ENCODE measurements at places on chromosomes 12 and 14. TPM values are rescaled to one million over a fixed set of nuclear protein-coding genes. Genes with fewer than 3 reads are reported as not detected.
A peak's percentile ranks its signal among the peaks of the same experiment; 100 is the strongest.

POTEM gene
- polyA plus RNA-seq = not detected

PTPRQ gene
- 1.1 TPM for polyA plus RNA-seq

POTEG gene
- not detected for polyA plus RNA-seq

PPFIA2 gene
- polyA plus RNA-seq = 1.4 TPM

FGF23 gene
- not detected for polyA plus RNA-seq

DNAAF2 gene
- 8.6 TPM for polyA plus RNA-seq

GPR162 gene
- polyA plus RNA-seq = 16.8 TPM

WNT5B gene
- 32.3 TPM for polyA plus RNA-seq

NUP107 gene
- polyA plus RNA-seq = 45.6 TPM

CAPRIN2 gene
- 37.8 TPM for polyA plus RNA-seq

TAS2R31 gene
- polyA plus RNA-seq = 1.1 TPM

RERGL gene
- 0.43 TPM for polyA plus RNA-seq

P3H3 gene
- polyA plus RNA-seq = 57.3 TPM

- DNase-seq = no peak
Measured at GRCh38 chr12:92718483-92718990, 15.7 kb downstream of the PLEKHG7 start.

- no peak for DNase-seq
Measured at GRCh38 chr12:113063396-113064350, 7.1 kb downstream of the DTX1 start.

DNA sequence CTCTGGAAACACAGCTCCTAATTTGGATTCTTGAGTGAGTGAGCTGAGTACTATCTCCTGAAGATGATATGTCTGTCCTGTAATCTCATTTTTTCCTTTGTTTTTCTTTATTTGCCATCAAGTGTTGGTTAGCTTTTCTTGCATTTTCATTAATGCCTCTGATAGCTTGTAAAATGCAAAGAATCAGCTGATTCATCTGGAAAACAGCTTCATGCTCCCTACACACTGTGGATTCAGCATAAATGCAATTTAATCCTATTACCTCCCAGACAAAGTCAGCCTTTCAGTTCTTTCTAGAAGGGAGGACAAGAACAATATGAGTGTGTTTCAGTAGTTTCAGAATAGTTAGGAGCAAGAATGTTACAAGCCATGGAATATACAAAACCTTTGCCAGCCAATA lies 79.4 kb downstream of the DACT1 start:
- no peak for DNase-seq

DNA sequence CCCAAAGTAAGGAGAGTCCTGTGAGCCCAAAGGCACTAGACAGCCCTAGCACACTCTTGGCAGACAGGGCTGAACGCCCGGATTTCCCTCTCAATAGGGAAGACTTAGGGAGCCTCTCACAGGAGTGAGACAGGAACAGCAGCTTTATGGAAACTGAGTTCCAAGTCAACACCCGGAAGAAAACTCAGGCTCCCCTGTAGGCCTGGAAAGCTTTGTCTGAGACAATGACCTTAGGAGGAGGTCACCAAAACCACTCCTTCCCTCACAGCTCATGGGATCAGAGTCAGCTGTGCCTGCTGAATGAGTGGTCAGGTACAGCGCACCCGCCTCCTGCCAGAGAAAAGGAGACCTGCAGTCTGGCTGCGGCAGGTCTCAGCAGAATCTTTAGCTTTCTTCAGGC lies 229.5 kb downstream of the CACNA1C start:
- DNase-seq = no peak

DNA sequence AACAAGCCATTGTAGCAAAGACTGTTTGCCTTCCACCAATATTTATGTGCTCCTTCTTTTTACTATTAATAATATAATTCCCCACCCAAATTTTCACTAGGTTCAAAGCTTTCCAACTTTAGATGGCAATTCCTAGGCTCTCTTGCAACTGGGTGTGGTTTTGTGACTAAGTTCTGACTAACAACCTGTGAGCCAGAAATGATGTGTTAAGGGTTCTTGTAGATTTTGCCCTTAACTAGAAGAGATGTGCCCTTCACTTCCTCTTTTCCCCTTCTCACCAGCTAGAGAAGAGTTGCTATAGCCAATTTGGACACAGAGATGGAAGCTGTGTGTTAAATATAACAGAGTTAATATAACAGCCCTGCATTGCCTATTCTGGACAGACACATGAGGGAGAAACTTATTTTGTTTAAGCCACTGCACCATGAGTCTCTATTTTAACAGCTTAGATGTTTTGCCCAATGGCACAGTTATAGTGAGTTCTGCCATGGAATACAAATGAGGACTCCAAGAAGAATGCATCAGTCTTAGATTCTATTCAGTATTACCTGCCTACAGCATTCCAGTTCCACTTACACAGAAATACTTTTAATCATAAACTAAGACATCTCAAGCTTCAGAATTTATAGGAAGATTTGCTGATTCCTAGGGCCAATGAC lies 216.2 kb downstream of the DUSP6 start:
- no peak for DNase-seq

- no peak for DNase-seq
Measured at GRCh38 chr12:121241156-121241970, 31.4 kb downstream of the P2RX4 start.

GRCh38 chr14:29242755-29243754 lies 476.5 kb downstream of the FOXG1 start:
- peak; percentile 25 for DNase-seq

DNA sequence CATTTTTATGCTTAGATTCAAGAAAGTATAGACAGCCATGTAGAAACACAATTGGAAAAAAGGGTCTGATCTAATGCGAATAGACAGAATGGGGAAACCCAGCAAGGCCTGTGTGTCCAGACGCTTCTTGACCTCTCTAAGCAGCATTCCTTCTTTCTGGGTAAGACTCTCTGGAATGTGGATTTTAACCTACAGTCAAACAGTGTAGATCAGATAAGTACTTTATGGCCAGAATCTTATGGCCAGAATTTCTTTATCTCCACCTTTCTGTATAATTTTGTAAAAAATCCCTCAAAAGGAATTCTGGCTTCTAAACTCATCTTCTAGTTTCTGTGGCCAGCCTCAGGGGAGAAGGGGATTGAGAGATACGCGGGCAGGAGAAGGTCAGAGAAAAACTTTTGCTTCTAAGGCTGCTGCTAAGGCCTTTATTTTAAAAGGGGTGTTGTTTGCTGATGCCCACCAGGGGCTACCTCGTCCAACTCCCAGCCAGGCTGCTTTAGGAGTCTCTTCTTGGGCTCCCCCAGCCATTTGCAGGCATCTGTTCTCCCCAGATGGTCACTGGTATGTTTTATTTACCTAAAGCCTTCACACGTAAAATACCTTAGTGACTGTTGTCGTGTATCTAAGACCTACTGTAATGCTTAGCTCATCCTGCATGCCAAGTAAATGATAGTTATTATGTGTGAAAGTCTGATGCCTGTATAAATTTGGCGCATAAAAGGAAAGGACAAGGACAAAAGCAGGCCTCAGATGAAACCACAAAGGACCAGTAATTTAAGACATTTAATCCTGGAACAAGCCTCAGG lies 68.4 kb downstream of the ANO6 start:
- DNase-seq = no peak

GRCh38 chr12:3054374-3054773 lies 22.8 kb upstream of the TSPAN9 start:
- no peak for DNase-seq

GRCh38 chr14:30656190-30656632 lies 34.1 kb downstream of the SCFD1 start:
- DNase-seq = peak; percentile 17

DNA sequence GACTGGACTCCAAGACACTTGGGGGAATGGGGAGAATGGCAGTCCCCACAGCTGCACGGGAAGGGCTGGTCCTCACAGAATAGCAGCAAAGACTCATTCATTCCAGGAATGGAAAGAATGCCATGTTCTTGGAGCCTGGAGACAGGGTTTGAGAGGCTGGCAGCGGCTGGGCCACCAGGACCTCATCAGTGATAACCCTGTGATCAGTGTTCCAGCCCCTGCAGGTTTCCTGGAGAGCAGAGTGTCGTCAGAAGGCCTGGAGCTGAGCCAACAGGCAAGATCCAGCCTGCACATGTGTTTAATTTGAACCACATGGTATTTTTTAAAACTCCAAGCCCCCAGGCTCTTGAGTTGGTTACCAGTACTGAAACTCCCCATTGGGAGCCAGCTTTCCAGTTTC lies 11.3 kb downstream of the BDKRB1 start:
- peak; percentile 80 for DNase-seq

DNA sequence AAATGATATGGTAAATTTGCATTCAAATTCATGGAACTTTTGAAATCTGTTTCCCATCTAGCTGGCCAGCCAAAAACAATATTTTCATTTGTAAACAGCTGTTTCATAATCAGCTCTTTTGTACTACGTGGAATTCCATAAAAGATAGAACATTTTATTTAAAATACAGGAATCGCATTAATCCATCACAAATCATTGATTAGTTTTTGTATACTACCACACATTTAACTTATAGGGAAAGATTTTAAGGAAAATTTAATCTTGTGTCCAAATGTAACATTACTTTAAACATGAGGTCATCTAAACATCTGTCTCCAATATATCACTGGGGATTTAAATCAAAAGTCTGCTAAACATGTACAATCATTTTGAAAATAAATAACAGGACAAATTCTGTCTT lies 33.5 kb downstream of the SLC25A21 start:
- peak; percentile 60 for DNase-seq

GRCh38 chr14:94058674-94059138 lies 22.3 kb downstream of the DDX24 start:
- DNase-seq = no peak
